CD14-positive monocyte (primary cell): ENCODE measurements at places on chromosomes 12 and 14.

DNA sequence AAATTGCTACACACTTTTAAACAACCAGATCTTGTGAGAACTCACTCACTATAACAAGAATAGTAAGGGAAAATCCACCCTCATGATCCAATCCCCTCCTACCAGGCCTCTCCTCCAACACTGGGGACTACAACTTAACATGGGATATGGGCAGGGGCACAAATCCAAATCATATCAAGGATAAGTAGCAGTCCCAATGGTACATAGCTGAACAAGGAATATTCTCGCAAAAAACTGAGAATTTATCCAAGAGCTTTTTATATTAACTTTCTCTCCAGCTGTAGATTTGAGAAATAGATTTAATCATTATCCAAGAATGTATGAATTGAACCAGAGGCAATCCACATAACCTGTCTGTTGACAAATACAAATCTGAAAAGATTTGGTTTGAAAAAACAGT, 185.2 kb downstream of the TMTC3 start:
- H3K4me1 ChIP-seq, result no peaks in the 10 kb centered on the region
- no peaks in the 10 kb centered on the region for H3K27me3 ChIP-seq
- no peaks in the 10 kb centered on the region for H3K36me3 ChIP-seq
- no peak overlapping the region for H3K27ac ChIP-seq

- no peak overlapping the region for H3K4me3 ChIP-seq
- no peak for DNase-seq
- no peaks in the 10 kb centered on the region for H3K36me3 ChIP-seq
Observed at GRCh38 chr12:24845615-24846014, 103.3 kb downstream of the BCAT1 start.

DNA sequence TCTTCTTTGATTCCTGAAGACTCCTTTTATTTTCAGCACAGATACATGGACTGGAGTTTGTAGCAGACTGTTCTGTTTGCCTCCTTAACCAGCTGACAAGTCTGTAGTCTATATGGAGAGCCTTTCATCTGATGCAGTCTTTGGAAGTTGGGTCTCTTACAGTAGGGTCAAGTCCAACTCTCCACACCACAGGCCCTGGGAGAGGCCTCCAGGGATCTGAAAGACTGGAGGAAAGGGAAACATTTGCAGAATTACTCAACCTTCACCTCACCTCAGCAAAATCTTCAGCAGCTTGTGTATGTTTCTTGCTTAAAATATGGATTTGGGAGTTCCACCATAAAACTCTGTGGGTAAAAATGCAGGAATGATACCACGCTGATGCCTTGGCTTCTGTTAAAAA, 188.4 kb downstream of the MSRB3 start:
- no peaks in the 10 kb centered on the region for H3K4me1 ChIP-seq
- no peak overlapping the region for H3K27ac ChIP-seq
- no peaks in the 10 kb centered on the region for H3K27me3 ChIP-seq
- no peaks in the 10 kb centered on the region for H3K36me3 ChIP-seq

DNA sequence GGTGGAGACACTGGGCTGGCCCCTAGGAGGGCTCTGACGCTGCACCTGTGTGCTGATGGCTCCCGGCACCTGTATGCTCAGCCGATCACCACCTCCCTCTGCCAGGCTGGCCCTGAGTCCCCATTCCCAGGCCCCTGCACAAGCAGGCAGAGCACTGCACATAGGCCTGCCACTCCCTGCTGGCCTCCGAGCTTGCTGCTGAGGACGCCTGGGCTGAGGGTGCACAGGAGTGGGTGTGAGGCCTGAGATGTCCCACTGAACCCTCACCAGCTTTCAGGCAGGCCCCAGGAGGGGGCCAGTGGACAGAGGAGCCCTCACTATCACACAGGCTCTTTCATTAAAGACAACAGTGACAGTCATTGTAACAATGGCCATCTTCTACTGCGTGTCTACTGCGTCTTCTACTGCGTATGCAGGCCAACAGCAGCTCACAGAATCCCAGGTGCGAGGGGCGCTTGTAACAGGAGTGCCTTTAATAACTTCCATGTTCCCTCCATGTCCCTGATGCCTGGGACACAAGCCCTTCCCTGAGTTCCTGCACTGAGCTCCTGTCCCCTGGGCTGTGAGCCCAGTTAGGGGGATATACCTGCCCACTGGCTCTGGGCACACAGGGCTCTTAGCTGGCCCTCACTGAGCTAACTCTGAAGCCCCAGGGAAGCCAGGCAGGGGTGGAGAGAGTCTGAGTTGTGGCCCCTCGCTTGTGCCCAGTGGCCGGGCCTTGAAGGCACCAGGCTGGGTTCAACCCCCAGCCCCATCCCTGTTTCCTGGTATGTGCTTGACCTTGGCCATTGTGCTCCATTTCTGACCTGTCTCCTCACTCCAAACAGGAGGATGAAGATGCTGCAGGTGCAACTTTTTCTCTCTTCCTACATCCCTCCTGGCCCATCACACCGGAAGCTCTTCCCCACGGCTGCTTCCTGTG, 71.3 kb downstream of the PRIMA1 start:
- no peaks in the 10 kb centered on the region for H3K36me3 ChIP-seq
- H3K27me3 ChIP-seq, result no peaks in the 10 kb centered on the region
- H3K4me3 ChIP-seq, result no peak overlapping the region
- DNase-seq, result no peak
- H3K27ac ChIP-seq, result no peak overlapping the region
- H3K4me1 ChIP-seq, result no peaks in the 10 kb centered on the region

DNA sequence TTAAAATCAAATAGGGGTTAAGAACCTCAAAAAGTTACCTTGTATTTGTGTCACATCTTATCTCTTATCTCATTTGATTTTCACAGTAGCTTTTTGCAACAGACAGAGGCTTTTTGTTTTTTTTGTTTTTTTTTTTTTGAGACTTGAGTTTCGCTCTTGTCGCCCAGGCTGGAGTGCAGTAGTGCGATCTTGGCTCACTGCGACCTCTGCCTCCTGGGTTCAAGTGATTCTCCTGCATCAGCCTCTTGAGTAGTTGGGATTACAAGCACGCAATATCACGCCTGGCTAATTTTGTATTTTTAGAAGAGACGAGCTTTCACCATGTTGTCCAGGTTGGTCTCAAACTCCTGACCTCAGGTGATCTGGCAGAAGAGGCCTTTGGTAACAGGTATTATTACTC, 25.7 kb downstream of the RDH12 start:
- no peak for DNase-seq
- peaks cover 5% of the 10 kb centered on the region for H3K4me1 ChIP-seq
- no peak overlapping the region for H3K27ac ChIP-seq
- H3K27me3 ChIP-seq, result peaks cover 13% of the 10 kb centered on the region
- no peaks in the 10 kb centered on the region for H3K36me3 ChIP-seq

DNA sequence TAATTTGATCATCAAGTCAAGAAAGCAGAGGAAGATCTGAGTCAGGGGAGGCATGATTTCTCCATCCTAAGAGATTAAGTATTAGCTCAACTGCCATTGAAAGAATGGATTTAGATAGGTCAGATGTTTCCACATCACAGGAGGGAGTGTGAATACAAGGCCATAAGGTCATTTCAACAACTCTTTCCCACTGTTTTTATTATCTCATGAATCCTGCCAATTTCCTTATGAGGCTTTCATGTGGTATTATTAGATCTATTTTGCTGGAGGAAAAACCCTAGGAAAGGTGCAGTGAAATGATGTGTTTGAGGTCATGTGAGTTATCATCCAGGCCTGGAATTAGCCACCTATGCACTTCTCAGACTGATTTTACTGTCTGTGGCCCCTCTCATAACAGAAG, 269.0 kb downstream of the NOVA1 start:
- no peaks in the 10 kb centered on the region for H3K4me1 ChIP-seq
- no peak overlapping the region for H3K27ac ChIP-seq
- DNase-seq, result no peak
- no peak overlapping the region for H3K4me3 ChIP-seq
- H3K36me3 ChIP-seq, result no peaks in the 10 kb centered on the region

- H3K27me3 ChIP-seq, result no peaks in the 10 kb centered on the region
- no peak overlapping the region for H3K27ac ChIP-seq
- H3K4me3 ChIP-seq, result no peak overlapping the region
- no peaks in the 10 kb centered on the region for H3K36me3 ChIP-seq
- no peak for DNase-seq
- no peaks in the 10 kb centered on the region for H3K4me1 ChIP-seq
Observed at GRCh38 chr12:56781726-56782125, 18.6 kb downstream of the HSD17B6 start.

DNA sequence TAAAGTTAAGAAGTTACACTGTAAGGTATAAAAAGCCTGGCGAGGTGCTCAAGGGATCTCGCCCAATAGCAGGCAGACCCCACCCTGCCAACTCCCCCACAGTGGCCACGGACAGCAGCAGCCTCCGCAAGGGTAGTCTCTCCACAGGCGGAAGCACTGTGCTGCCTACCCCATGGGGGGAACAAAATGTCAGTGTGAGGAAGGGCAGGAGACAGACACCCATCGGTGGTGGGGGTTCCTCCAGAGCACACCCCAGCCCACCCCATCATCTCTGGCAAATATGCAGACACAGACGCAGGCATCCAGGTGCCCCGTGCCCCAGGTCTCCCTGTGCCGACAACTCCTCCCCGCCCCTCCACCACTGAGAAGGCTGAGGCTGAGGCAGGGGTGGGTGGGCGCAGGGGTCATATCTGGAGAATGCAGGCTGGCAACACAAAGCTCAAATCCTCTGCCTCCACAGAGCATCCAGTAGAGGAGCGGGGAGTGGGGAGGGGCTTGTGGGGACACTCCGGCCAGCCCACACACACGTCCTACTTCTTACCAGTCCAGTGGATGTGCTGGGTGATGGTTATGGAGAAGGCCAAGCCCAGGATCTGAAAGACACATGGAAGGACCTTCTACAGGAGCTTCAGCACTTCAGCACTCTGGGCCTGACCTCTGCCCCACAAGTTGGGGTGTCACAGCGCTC, 68.3 kb upstream of the DDX11 start:
- H3K4me3 ChIP-seq, result no peak overlapping the region
- no peaks in the 10 kb centered on the region for H3K4me1 ChIP-seq
- H3K36me3 ChIP-seq, result no peaks in the 10 kb centered on the region
- no peaks in the 10 kb centered on the region for H3K27me3 ChIP-seq

DNA sequence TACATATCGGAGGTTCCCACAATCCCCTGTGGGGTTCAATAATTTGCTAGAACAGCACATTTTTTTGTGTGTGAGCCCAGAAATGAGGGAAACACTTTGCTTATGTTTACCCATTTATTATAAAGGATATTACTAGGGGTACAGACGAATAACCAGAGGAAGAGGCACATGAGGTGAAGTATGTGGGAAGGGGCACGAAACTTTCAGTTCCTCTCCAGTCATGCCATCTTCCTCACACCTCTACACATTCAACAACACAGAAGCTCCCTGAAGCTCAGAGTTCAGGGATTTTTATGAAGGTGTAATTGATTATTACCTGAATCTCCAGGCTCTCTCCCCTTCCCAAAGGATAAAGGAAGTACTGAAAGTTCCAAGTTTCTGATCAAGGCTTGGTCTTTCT, 30.2 kb upstream of the DYRK2 start:
- H3K36me3 ChIP-seq, result no peaks in the 10 kb centered on the region
- H3K27ac ChIP-seq, result no peak overlapping the region
- H3K27me3 ChIP-seq, result no peaks in the 10 kb centered on the region
- DNase-seq, result no peak

GRCh38 chr12:79351251-79351650, 339.5 kb downstream of the PAWR start:
- no peak overlapping the region for H3K4me3 ChIP-seq
- H3K27me3 ChIP-seq, result no peaks in the 10 kb centered on the region
- H3K4me1 ChIP-seq, result no peaks in the 10 kb centered on the region
- no peaks in the 10 kb centered on the region for H3K36me3 ChIP-seq

- peaks cover 6% of the 10 kb centered on the region for H3K4me1 ChIP-seq
- no peaks in the 10 kb centered on the region for H3K36me3 ChIP-seq
- no peak for DNase-seq
- H3K4me3 ChIP-seq, result peak overlapping the region; percentile 94
- peaks cover 3% of the 10 kb centered on the region for H3K27me3 ChIP-seq
Observed at GRCh38 chr14:88384718-88385117, 739 bp upstream of the SPATA7 start.

DNA sequence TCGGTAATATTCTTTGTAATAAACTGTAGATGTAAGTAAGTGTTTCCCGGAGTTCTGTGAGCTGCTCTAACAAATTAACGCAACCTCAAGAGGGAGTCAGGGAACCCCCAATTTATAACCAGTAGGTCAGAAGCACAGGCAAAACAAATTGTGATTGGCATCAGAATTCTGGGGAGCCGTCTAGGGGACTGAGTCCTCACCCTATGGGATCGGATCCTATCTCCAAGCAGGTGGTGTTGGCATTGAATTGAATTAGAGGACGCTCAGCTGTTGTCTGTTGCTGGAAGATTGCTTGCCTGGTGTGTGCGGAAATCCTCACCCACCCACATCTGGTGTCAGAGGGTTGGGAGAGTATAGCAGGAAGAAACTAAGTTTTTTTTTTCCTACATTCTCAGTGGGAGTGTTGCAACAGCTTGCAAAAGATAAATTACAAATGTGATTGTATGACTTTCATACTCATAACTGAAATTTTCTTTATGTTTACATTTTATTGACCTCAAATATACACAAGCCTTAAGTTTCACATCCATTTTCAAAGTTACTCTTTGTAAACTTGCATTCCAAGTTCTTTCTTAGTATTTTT, 5.5 kb downstream of the TMEM52B start:
- DNase-seq, result peak; percentile 71
- H3K4me1 ChIP-seq, result peaks cover 54% of the 10 kb centered on the region
- H3K4me3 ChIP-seq, result peak overlapping the region; percentile 50
- no peaks in the 10 kb centered on the region for H3K36me3 ChIP-seq

DNA sequence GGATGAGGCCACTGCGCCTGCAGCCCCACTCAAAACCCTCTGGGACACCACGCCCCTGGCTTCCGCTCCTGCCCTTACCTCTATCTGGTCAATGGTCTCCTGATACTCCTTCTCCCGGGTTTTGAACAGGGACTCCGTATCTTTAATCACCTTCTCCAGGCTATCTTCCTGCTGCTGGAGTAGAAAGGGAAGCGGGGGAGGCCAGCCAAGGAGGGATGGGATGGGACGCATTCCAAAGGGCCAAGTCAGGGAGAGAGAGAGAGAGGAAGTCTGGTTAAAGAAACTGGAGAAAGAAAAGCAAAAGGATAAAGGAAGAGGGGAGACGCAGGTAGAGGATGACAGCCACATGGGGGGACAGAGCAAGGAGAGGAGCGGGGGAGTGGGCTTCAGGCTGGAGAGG, 7.9 kb downstream of the IFFO1 start:
- H3K27ac ChIP-seq, result peak overlapping the region; percentile 86
- H3K4me3 ChIP-seq, result no peak overlapping the region
- DNase-seq, result no peak
- H3K36me3 ChIP-seq, result peaks cover 41% of the 10 kb centered on the region

DNA sequence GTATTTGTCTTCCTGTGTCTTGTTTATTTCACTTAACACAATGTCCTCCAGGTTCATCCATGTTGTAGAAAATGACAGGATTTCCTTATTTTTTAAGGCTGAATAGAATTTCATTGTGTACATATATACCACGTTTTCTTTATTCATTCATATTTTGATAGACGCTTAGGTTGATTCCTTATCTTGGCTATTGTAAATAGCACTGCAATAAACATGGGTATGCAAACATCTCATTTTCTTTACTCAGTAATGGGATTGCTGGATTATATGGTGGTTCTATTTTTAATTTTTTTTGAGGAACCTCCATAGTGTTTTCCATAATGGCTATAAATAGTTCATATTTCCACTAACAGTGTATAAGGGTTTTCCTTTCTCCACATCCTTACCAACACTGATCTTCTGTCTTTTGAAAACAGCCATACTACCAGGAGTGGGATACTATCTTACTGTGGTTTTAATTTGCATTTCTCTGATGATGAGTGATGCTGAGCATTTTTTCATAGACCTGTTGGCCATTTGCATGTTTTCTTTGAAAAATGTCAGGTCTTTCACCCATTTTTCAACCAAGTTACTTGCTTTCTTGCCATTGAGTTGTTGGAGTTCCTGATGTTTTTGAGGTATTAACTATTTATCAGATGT, 32.8 kb downstream of the DUSP16 start:
- DNase-seq, result no peak
- H3K27me3 ChIP-seq, result no peaks in the 10 kb centered on the region
- no peaks in the 10 kb centered on the region for H3K36me3 ChIP-seq
